Prostate gland (tissue), 2 donors: ENCODE measurements at places on chromosomes 13 and 19. TPM values are rescaled to one million over a fixed set of nuclear protein-coding genes. Genes with fewer than 3 reads are reported as not detected.

Gene FBXL12
- 50.6 TPM for total RNA-seq

Gene IGFL1
- 4.8 TPM for total RNA-seq

Gene TEX26
- not detected for total RNA-seq

Gene RDH8
- total RNA-seq: not detected

Gene ZNF181
- 18.1 TPM for total RNA-seq

Gene CEACAM21
- total RNA-seq: 1.5 TPM

Gene IFNL1
- total RNA-seq: not detected

Gene C19orf44
- total RNA-seq: 13.7 TPM

Gene KIR3DL2
- total RNA-seq: not detected

Gene ODAD3
- total RNA-seq: 1.3 TPM

Gene TPTE2
- total RNA-seq: 1.1 TPM

- no peaks in the 10 kb centered on the region for H3K4me1 ChIP-seq
- H3K27me3 ChIP-seq: no peaks in the 10 kb centered on the region
- H3K27ac ChIP-seq: no peak overlapping the region
- no peak for DNase-seq
- H3K36me3 ChIP-seq: peaks cover 17% of the 10 kb centered on the region
Measured at GRCh38 chr13:113245849-113246796, 36.7 kb downstream of the CUL4A start.

- H3K4me3 ChIP-seq: no peak overlapping the region
- no peaks in the 10 kb centered on the region for H3K27me3 ChIP-seq
- DNase-seq: no peak
Measured at GRCh38 chr19:7214324-7215089, 79.7 kb downstream of the INSR start.

DNA sequence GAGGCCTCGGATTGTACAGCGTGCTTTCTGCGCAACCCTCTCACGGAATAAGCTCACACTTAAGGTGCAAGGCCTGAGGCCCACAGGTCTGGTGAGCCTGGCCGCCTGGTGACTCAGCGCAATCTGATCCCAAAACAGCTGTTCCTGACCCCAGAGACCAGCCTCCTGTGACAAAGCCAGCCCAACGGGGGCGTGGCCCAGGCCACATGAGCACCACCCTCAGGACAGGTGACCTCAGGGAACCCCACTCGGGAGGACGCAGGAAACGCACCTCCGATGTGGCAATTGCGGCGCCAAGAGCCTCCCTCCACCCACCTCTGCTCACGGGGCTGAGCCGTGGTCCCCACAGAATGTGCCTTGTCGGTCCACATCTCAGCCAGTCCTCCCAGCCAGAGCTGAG lies 26.4 kb downstream of the GRTP1 start:
- no peaks in the 10 kb centered on the region for H3K27me3 ChIP-seq
- no peak for DNase-seq
- no peaks in the 10 kb centered on the region for H3K36me3 ChIP-seq
- H3K4me1 ChIP-seq: no peaks in the 10 kb centered on the region
- no peak overlapping the region for H3K4me3 ChIP-seq

- no peaks in the 10 kb centered on the region for H3K36me3 ChIP-seq
- H3K27ac ChIP-seq: no peak overlapping the region
- H3K27me3 ChIP-seq: no peaks in the 10 kb centered on the region
- H3K4me3 ChIP-seq: no peak overlapping the region
Measured at GRCh38 chr13:64546371-64546770, 2683.8 kb downstream of the PCDH9 start.

GRCh38 chr13:42049454-42049813 lies 986 bp downstream of the DGKH start:
- H3K27ac ChIP-seq: peak overlapping the region; percentile 89
- no peak for DNase-seq
- H3K4me3 ChIP-seq: peak overlapping the region; percentile 73
- no peaks in the 10 kb centered on the region for H3K27me3 ChIP-seq
- no peaks in the 10 kb centered on the region for H3K4me1 ChIP-seq
- H3K36me3 ChIP-seq: no peaks in the 10 kb centered on the region

GRCh38 chr13:110371550-110372465 lies 64.7 kb downstream of the COL4A2 start:
- H3K27me3 ChIP-seq: no peaks in the 10 kb centered on the region
- peak overlapping the region; percentile 69 for H3K27ac ChIP-seq
- no peaks in the 10 kb centered on the region for H3K4me1 ChIP-seq
- H3K36me3 ChIP-seq: no peaks in the 10 kb centered on the region

DNA sequence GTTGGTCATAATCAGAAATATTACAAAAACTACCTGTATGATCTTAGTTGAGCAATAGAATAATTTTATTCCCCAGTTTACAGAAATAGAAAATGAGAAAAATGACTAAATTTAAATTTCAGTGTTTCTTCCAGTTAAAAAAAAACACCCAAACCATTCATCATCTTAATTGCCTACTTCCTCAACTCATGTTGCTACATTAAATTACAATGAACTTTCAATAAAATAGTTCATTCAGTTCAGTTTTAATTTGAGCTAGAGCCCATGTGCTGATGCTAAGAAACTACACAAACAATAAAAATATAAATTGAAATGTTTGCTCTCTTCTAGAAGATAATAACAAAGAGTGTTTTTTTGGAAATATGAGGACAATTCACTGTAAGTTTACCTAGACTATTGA lies 820.4 kb downstream of the SLITRK6 start:
- no peak overlapping the region for H3K4me3 ChIP-seq
- H3K4me1 ChIP-seq: no peaks in the 10 kb centered on the region
- no peaks in the 10 kb centered on the region for H3K27me3 ChIP-seq
- no peak overlapping the region for H3K27ac ChIP-seq
- no peak for DNase-seq
- no peaks in the 10 kb centered on the region for H3K36me3 ChIP-seq

DNA sequence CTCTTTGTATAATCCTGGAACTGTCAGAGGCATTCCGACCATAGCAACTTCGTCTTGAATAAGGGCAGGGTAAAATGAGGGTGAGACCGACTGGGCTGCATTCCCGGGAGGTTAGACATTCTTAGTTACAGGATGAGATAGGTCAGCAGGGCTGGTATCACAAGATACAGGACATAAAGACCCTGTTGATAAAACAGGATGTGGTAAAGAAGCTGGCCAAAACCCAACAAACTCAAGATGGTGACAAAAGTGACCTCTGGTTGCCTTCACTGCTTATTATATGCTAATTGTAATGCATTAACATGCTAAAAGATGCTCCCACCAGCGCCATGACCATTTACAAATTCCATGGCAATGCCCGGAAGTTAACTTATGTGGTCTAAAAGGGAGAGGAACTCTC lies 27.7 kb upstream of the MBNL2 start:
- no peak overlapping the region for H3K27ac ChIP-seq
- H3K4me3 ChIP-seq: no peak overlapping the region
- DNase-seq: no peak
- H3K27me3 ChIP-seq: no peaks in the 10 kb centered on the region
- H3K4me1 ChIP-seq: no peaks in the 10 kb centered on the region
